GM04503 (cell line): ENCODE measurements at places on chromosomes 5 and 9.

GRCh38 chr9:98365781-98366180 is 110.3 kb upstream of the TBC1D2 start:
- DNase-seq, result no peak

- no peak for DNase-seq
Observed at GRCh38 chr9:132114102-132114707, 34.5 kb upstream of the MED27 start.

- no peak for DNase-seq
Observed at GRCh38 chr9:76704593-76705204, 59.5 kb upstream of the PCA3 start.

DNA sequence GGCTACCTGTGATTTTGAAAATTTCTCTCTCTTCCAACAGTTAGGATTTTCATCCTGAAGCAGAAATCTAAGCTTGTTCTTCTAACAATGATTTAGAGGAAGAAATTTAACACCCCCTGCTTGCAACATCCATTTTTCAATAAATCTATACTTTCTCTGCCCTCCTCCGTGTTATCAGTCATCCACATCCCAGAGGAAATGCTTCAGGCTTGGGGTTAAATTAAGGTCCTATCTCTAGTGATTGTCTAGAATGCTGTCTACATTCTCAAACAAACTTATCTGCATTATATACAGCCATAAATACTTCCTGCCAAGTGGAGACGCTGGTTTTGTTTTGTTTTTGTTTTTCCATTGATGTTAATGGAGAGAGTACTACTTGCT is 371.0 kb downstream of the CSNK1G3 start:
- DNase-seq, result no peak

GRCh38 chr5:4191041-4191440 is 595.4 kb downstream of the IRX1 start:
- no peak for DNase-seq

- DNase-seq, result no peak
Observed at GRCh38 chr5:36414869-36415282, 113.2 kb upstream of the RANBP3L start.

DNA sequence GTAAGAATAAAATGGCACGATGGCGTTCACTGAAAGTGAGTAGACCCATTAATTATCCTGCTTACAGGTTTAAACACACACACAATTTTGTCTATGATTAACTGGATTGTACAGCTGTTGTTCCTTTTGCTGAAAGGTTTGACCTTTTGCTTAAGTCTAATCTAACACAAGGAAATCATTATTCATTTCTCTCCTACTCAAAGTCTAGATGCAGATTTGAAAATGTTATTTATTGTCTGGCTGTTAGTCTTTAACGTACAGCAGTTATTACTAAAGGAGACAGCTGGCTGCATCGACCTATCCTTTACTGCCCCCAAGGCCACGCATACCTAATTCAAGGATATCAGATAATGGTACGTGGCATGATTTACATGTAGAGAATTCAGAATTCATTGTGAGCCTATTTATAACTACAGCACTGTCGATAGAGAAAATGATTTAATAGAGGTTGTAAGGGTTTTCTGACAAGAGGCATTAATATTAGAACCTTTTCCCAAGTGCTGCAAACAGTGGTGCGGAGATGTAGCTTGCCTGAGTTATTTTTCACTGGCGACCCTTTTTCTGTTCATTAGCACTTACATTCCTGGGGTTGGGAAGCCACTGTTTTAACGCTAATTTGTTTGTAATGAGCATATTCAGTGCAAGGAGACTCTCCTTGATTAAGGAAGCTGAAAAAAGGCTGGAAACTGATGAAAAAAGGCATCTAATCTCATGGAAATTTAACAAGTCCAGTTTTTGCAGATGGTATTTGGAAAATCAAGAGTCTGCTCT is 368.4 kb upstream of the GRAMD2B start:
- DNase-seq, result no peak

DNA sequence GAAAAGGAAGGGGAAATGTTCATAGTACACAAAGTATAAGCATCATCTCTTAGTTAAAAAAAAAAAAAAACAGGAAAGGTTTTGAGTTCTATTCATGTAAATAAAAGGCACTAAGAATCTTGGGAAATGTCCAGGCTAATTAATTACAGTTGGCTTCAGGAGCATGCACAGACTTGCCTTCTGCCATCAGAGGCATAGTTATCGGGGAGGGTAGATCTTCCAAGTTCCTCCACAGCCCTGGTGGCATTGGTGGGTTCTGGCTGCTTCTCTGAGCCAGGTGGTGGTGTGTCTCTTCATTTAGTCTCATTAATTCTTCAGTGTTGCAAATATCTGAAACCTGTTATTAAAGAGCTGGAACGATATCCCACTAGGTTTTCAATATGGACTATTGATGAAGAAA is 85.2 kb downstream of the TMEM252 start:
- no peak for DNase-seq

DNA sequence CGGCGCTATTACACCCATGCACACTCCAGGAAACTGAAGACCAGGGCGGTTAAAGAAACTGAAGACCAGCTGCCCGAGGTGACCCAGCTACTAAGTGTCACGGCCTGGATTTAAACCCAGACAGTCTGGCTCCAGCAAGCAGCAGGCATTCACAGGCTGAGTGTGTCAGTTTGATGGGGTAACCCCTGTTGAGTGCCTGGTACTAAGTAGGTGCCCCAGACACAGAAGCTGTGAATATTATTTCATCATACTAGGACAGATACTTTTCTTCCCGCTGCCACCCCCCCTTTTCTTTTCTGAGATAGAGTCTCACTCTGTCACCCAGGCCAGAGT is 7.3 kb downstream of the ENG start:
- no peak for DNase-seq

DNA sequence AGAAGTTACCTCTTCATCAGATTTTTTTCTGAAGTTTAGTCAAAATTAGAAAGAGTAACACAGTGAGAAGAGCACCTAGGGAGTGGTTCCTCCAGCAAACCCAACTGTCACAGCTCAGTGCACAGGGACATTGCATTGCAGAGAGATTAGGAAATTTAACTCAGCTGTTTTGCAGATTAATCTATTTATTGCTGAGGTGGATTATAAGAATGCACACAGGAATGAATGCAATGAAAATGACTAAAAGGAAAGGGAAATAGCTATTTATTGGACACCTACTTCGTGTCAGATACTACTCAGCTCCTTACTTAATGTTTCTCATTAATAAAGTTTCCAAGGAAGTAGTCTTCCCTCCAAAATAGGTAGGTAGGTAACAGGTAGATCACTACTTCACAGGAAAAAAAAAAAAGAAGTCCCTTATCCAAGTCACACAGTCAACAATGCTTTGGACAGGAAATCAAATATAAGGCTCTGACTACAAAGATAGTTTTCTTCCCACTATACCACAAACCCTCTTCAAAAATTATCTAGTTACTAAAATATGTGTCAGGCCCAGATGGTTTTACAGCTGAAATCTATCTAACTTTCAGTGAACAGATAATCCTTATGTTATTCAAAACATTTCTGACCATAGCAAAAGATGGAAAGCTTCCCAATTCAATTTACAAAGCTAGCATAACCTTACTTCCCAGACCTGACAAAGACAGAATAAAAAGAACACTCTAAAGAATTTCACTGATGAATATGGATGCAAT is 442.2 kb upstream of the MPDZ start:
- DNase-seq, result peak; percentile 11

GRCh38 chr5:104652271-104652861 is 1089.8 kb upstream of the NUDT12 start:
- no peak for DNase-seq

GRCh38 chr5:148060309-148060708 is 3.5 kb upstream of the SPINK5 start:
- DNase-seq, result no peak

DNA sequence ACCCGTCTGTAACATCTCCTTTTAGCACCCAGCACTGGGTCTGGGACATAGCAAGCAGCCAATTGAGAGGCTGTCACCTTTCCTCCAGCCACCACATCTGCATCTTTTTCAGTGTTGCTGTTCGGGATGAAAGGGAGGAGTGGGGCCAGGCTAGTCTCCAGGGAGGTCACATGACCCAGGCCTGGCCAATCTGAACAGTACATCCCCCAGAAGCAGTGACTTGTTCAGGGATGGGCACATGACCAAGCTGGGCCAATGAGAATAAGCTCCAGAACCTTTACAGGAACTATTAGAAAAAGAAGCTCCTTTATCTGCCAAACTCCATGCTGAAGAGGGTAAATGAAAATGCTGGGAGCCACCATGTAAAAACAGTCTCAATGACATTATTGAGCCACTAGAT is 359.0 kb downstream of the SLIT3 start:
- DNase-seq, result no peak

DNA sequence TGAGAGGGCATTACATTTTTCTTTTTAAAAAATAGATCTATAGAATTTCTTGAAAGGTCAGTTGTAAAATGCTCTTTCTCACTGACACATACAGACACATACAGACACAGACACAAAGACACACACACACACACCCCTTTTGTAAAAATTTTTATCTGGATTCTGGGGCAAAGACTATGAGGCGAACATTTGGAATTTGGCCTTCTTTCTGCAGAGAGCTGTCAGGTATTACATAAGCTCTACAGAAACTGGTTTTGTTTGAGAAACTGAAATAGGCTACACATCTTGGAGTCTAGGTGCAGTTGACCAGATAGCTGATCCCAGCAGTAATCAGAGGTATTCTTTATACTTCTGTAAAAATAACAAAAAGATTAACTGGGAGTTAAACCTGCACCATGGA is 315.9 kb upstream of the RPS23 start:
- DNase-seq, result no peak

DNA sequence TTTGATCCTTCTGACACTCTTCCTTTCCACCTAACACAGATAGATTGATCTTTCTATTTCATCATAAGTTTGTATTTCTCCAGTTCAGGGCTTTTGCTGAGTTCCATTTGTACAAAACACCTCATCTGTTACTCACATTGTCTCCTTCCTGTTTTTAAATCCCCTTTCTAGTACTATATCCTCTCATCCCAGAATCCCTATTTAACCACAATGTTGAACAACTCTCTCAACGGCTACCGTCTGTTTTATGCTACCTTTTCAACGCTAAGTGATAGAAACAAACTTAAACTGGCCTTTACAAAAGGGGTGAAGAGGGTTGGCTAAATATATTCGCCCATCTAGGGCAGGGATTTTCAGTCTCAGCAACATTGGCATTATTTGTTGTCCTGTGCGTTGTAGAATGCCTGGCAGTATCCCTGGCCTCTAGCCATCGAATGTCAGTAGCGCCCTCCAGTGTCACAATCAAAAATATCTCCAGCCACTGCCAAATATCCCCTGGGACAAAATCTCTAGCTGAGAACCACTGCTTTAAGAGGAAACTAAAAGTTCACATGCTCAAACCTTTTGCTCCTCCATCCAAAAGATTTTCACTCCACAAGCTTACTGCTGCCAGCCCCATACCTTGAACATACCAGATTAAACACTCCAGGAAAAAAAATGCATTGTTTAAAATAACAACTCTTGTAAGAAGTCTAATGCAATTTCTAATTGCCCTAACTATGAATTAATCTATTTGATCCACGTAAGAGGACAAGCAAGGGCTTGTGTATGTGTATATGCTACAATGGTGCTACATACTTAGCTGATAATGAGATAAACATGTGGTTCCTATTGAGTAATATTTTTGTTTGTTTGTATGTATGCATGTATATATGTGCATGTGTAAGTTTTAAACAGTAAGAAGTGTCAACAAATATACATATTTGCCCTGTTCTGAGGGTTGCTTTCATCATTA is 344.0 kb downstream of the PTPRD start:
- DNase-seq, result no peak

GRCh38 chr5:2381070-2381469 is 370.4 kb downstream of the IRX2 start:
- no peak for DNase-seq

- DNase-seq, result no peak
Observed at GRCh38 chr9:6611865-6612264, 33.7 kb downstream of the GLDC start.

GRCh38 chr9:757246-757881 is 84.1 kb upstream of the DMRT1 start:
- no peak for DNase-seq

- no peak for DNase-seq
Observed at GRCh38 chr5:148384380-148384737, 601 bp downstream of the FBXO38 start.

DNA sequence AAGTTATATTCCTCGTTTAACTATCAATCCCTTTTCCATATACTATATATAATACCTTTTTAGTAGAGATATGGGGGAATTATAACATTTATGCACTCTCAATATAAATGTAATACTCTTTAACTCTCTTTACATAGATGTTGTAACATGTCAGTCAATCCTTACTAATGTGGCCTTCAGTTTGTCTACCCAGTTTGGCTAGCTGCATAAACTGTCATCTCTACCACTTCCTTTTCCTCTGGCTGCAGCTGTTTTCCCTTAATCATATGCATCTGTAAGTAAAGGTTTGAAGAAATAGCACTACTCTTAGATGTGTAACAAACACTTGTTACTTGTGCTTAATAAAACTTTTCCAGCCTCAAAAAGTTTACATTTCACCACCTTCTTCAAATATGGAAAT is 13.4 kb downstream of the ABHD17B start:
- DNase-seq, result no peak

- no peak for DNase-seq
Observed at GRCh38 chr5:142618130-142618523, 67.8 kb downstream of the FGF1 start.

DNA sequence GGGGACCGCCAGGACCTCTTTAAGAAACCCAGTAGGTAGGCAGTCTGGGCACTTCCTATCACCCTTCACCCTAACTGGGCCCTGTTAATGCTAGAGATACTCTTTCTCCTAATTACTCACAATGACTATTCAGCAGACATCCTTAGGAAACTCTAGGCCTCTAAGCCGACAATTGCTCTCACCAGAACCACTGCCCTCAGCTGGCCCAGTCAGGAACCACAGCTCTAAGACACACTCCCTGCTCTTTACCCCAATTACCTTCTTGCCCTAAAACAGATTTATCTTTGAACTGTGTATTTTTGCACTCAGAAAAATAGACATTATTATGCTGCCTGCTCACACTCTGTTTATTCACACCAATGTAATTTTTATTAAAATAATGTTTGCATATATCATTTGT is 432.6 kb upstream of the SLC30A5 start:
- DNase-seq, result no peak

DNA sequence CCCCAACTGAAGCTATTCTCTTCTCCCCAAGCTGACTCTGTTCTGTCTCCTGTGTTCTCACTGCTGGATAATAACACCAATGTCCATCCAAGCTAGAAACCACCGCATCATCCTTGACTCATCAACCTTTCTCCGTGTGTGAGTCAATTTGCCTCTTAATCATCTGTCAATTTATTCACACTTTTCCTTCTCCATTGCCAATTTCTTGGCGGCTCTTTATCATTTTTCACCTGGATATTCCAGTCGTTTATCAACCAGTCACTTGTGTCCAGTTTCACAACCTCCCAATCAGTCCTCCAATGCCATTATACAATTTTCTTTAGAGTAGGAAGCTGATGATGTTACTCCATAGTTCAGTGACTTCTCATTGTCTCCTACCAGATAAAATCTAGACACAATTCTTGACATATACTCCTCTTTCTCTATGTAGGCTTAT is 45.4 kb upstream of the LIFR start:
- DNase-seq, result no peak

- DNase-seq, result no peak
Observed at GRCh38 chr5:173163219-173163618, 18.9 kb downstream of the BNIP1 start.

GRCh38 chr5:172565455-172565854 is 75.6 kb upstream of the NEURL1B start:
- no peak for DNase-seq

GRCh38 chr9:14779566-14780022 is 57.1 kb upstream of the CER1 start:
- no peak for DNase-seq

- no peak for DNase-seq
Observed at GRCh38 chr9:107932601-107933000, 443.0 kb upstream of the KLF4 start.

- no peak for DNase-seq
Observed at GRCh38 chr5:15992918-15993317, 186.7 kb downstream of the MARCHF11 start.
